ENCODE measurements at places on chromosomes 2 and 18.

DNA sequence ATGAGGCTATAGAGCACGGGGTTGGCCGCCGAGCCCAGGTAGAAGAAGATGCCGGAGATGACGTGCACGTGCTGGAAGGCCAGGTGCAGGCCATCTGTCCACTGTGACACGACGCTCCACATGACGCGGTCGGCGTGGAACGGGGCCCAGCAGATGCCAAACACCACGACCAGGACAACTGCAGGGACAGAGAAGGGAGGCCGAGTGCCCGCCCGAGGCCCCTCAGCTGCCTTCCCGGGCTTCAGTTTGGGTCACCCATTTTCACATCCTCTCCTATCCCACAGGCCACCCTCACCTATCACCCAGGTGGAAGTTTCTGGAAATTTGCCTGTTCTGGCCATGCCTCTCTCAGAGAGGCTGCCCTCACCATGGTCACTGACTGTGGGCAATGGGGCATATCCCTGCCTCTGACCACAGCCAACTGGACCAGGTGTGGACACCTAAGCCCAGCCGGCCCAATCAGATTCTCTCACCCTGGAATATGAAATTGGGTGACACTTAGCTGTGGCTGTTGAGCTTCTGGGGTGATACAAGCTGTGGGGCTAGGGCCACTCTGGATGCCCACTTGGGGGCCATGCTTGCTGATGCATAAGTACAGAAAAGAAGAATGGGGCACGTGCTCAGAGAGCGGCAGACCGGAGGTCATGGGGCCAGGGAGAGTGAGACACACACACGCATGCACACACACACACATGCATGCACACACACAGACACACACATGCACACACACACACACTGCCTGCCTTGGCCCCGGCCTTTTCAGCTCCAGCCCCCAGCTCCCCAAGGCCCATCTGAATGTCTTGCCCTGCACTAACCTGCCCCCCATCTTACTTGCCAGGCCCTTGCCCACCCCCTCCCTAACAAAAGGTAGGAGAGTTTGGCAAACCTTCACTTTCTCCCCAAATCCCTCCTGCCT is 4.7 kb downstream of the NMUR1 start:
- no peak for DNase-seq

GRCh38 chr2:51994123-51994763 is 962.3 kb upstream of the NRXN1 start:
- no peak for DNase-seq

GRCh38 chr2:108612153-108612513 is 77.9 kb downstream of the LIMS1 start:
- DNase-seq, result no peak

DNA sequence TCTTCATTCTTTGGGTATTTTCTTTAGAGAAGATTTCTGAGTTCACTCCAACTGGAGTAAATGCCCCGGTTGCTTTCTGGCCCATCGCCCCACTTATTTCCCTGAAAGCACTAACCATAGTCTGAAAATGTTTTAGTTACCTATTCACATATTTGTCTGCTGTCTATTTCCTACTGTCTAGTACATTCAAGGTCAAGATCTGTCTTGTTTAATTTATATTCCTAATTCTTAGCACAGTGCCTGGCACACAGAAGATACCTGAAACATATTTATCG is 134.4 kb upstream of the KLHL14 start:
- no peak for DNase-seq

GRCh38 chr2:239776436-239777005 is 248.6 kb downstream of the NDUFA10 start:
- DNase-seq, result no peak

DNA sequence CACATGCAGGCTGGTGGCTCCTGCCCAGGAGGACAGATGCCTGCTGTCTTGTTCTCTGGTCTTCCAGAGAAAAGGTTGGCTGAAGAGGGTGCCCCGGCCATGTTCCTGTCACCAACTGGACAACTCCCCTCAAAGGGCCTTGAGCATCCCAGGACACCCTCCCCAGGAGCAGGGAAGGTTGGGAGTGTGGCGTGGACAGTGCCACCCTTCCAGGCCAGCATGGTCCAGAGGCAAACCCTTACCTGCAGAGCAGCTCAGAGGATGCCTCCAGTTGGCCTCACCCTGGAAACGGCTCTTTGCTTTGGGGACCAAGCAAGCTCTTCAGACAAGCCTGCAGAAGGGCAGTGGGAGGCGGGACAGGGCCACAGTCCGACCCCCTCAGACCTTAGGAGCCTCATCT is 4.9 kb upstream of the GPC1 start:
- no peak for DNase-seq

DNA sequence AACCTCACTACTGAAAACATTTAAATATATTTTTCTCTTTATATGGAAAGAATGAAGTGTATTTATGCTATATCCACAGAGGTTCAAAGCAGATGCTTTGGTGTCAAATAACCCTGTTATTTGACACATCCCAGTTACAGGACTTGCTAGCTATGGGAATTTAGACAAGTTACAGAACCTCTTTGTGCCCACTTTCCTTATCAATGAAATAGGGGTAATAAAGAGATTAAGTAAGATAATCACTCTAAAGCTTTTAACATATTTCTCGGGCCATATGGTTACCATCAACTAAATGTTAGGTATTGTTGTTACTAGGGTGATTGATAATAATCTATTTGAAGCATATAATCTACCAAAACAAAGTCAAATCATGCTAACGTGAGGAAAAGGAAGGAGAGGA is 1660.6 kb upstream of the NXPH2 start:
- DNase-seq, result no peak

Data from activated T-cell treated with anti-CD3 and anti-CD28 coated beads, Interleukin-2, amount 50 U/mL, for 48 hours (primary cell).